ENCODE measurements at places on chromosomes 5 and 9.

DNA sequence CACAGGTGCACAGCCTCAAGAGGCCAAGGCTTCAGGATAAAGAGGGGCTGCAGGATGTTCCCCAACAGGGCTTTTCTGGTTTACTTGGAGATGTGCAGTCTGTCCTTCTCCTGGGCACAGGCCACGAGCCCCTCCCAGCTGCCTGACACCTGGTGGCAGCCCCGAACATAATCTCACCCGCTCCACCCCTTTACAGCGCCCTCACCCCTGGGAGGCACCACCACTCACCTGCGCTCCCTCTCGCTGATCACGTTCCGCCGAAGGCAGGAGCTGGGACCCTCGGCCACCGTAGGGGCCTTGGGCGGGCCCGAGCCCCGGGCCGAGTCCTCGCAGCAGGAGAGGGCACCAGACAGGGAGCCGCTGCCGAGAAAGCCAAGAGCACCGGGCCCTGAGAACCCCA is 514 bp downstream of the SOHLH1 start:
- no peak for DNase-seq

DNA sequence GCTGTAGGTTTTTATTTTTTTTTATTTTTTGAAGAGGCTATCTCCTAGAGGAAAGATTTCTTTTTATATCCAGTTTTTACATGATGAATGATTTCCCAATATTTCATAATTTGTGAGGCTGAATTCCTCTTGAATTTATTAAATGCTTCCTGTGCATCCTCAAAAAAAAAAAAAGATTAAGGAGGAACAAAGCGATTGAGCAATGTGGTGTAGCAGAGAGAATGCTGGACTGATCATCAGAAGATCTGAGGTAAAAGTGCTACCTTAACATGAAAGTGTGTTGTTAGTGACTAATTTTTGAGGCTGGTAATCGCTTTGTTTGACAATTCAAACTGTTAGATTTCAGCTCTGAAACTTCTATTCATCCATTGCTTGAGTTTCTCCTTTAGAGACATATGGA is 125.1 kb downstream of the ESM1 start:
- no peak for DNase-seq

GRCh38 chr5:7250004-7250403 is 145.9 kb upstream of the ADCY2 start:
- no peak for DNase-seq

- DNase-seq, result no peak
Measured at GRCh38 chr5:74864823-74865222, 1.4 kb downstream of the FAM169A start.

- DNase-seq, result peak; percentile 5
Measured at GRCh38 chr9:20319641-20320337, 302.5 kb downstream of the MLLT3 start.

DNA sequence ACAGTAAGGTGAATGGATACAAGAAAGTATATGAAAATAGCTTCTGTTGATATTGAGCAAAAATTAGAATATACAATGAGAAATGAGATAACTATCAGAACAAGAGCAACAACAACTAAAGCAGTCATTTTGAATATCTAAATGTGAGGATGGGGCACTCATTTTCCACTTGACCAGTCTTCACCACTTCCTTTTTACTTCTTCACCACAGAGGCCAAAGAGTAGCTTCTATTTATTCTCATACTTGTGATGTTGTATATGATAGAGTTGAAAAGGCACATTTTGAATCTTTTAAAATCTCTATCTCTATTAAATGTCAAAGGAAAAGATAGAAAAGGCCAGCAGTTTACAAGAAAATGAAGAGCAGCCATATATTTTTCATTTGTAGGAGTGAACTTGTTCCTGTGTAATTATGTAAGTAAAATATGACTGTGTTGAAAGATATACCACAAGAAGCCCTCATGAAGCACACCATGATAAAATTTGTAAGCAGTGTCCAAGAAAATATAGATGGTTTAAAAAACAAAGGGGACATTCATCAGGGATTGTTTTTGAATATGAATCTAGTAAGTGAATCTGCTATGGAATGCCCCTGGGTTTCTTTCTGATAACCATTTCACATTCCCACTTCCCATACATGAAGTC is 39.2 kb downstream of the ADAMTS19 start:
- DNase-seq, result no peak

- DNase-seq, result no peak
Measured at GRCh38 chr5:125812651-125813050, 610.6 kb upstream of the GRAMD2B start.

- no peak for DNase-seq
Measured at GRCh38 chr5:172559004-172559932, 81.8 kb upstream of the NEURL1B start.

GRCh38 chr9:120683150-120683549 is 31.1 kb downstream of the MEGF9 start:
- no peak for DNase-seq

- no peak for DNase-seq
Measured at GRCh38 chr9:93900971-93901861, 53.9 kb downstream of the BARX1 start.

DNA sequence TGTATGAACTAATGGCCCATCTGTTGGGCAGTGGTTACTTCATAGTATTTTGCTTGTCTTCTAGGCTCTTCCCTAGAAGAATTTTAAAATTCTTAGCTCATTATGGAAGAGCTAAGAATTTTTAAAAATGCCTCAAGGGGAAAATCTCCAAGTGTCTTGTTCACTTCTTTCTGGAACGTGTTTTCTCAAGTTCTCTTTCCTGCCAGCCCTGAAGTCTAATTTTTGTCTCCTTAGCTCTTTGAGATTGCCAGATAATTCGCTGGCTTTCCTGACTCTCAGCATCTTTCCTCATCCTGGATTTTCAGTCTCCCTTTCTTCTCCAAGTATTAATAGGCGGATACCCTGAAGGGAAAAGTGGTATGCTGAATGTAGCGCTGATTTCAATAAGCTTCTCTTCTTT is 395.4 kb downstream of the ARRDC3 start:
- no peak for DNase-seq

DNA sequence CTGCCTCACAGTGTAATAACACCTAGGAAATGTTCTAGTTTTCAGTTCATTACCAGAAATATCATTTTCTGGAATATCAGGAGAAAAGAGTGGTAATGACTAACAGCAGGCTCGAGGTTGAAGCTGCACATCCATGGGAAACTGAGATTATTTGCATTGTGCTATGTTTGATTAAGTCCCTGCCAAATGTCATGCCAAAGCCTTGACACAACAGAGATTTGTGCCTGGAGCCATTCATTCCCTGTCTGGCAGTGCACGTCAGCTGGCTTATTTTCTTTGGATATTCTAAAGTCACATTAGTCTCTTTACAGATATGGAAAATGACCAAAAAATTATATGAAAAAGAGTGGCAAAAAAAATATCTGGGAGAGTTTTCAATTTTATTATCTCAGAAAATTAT is 848.0 kb downstream of the PTPRD start:
- DNase-seq, result no peak

DNA sequence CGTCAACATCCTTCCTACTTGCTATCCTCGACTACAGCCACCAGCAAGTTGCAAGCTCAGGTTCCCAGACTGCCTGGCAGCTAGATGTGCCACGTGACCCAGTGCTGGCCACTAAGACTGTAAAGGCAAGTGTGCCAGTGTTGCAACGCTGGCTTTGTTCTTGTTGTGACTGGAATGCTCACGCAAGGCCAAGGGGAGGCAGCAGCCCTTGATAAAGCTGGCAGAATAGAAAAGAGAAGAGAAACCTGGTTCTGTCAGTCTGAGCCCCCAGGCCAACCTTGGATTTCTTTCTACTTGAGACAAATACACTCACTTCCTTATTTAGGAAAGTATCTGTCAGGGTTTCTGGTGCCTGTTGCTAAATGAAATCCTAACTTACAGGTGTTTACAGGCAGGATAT is 113.0 kb downstream of the KLHL3 start:
- no peak for DNase-seq

- no peak for DNase-seq
Measured at GRCh38 chr9:98256756-98257155, 1.3 kb upstream of the TBC1D2 start.

GRCh38 chr9:97527626-97528528 is 26.4 kb downstream of the TMOD1 start:
- DNase-seq, result no peak

- no peak for DNase-seq
Measured at GRCh38 chr5:14428302-14429081, 153.1 kb upstream of the OTULINL start.
